ENCODE measurements at places on chromosomes 5 and 9.

- no peak for DNase-seq
Observed at GRCh38 chr5:32711681-32712480, 760 bp downstream of the NPR3 start.

- DNase-seq = no peak
Observed at GRCh38 chr9:69554945-69555344, 117.2 kb downstream of the APBA1 start.

DNA sequence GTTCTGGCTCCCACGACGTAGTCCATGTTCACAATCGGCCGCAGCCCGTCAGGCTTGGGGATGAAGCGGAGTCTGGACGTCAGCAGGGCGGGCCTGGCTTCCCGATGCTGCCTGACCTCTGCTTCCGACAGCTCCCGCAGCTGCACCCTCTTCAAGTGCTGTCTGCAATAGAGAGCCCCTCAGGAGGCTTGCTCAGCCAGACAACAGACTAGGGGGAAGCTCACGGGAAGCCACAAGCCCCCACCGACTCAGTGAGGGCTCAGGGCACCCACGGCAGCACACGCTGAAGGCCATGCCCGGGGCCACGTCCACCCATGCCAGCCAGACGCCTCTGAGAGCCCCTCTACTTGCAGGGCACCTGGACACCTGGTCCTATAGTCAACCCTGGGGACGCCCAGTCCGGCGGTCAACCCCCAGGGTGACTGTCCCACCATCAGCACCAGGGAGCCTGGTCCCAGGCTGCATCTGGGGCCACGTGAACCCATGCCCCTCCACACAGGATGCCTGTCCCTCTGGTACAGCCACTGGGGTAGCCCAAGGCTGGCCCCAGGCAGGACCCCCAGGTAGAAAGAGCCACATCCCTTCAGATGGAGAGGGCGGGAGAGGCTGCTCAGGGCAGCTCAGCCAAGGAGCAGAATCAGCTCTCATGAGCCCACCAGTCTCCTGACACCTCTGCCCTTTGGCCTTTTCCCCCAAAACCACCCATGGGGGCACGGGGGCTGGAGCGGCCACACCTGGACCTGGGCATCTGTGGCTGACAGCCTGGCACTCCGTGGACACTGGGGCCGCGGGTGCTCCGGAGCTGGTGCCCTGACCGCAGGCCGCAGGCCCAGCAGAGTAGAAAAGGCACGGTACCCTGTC is 14.5 kb downstream of the TERT start:
- no peak for DNase-seq

DNA sequence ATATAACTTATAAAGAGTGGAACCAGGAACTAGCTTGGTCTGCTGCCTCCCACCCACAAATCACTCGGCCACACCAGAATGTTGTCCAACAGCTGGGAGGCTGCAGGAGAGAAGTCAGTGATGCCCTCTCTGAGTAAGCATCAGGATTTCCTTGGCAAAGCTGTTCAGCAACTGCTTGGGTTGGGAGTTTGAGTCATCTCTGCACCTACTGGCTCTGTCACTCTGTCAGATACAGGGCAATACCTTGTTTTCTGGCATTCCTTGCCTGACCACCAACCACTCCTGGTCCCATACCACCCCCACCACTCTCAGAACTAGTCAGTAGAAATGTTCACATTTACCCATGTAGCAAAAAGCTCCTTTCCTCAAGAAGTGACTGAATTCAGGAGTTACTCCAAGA is 36.8 kb upstream of the GCNT4 start:
- DNase-seq = no peak

GRCh38 chr9:34059281-34059680 is 10.6 kb upstream of the UBAP2 start:
- DNase-seq = no peak

DNA sequence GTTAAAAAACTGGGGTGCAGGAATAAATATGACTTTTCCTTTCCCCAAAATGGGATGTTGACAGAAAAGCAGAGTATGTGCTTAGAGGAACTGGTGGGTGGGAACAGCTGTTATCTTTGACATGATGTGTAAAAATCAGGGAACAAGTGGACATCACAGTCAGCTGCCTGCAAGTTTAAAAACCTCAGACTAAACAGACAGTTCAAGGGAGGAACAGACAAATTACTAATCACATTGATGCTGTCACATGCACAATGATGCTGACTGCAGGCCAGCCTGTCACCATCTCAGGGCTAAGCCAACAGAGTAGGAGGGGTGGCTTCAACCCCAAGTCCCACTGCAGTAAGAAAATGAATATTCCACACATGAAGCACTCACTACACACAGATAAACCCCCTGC is 38.2 kb upstream of the UBAP2 start:
- DNase-seq = no peak

GRCh38 chr5:97167435-97167834 is 15.6 kb downstream of the RIOK2 start:
- no peak for DNase-seq

DNA sequence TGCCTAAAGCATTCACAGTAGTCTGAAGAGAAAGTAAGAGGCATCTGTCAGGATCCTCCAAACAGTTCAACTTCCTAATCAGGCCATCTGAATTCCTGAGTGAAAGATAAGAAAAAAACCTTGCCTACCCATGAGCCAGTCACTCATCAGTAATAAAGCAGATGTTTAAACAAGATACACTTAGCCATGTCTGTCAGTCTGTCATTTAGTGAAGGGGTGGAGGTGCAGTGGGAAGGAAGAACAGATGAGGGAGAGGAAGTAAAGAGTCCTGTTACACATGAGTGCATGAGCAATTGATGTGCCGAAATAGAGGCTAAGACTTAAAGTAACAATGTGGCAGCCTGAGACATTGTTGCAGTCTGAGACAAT is 29.9 kb upstream of the DMRTA1 start:
- DNase-seq = no peak

- no peak for DNase-seq
Observed at GRCh38 chr9:125634040-125634717, 72.8 kb downstream of the MAPKAP1 start.

GRCh38 chr9:13899924-13900323 is 414.0 kb downstream of the NFIB start:
- DNase-seq = no peak

DNA sequence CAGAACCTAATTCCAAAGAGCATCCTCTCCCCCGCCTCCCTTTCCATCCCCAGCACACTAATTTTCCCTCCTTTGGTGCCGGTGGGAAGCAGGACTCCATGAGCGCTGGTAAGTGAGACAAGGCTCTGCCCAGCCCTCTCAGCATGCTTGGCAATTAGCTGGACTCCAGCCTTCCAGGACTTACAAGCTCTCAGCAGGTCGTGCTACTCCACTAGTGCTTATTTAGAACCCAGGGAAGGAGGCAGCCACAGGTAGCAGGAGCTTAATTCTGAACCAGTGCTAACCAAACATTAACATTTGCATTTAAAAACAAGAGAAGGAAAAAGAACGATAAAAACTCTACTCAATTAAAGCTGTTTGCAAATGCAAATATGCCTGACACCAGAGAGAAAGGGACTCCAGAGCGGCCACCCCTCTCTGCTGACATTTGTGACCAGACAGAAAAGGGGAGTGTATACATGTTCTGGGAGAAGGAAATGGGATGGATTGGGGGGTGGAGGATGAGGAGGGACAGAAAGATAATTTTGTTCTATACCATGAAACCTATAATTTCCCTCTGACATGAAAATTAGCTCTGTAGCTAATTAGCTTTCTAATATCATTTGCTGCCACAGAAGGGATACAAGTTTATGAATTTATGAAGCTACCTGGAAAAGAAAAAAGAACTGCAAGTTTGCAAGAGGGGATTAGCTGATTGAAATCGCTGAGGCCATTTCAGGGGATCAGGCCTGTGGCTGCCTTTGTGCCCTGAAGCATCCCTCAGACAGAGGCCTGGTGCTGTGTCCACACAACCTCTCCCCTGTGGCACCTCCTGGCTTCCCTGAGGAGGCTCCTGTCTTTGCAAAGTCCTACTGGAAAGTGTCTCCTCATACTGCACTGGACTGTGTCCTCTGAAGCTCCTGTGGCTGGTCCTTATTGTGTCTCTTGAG is 266.3 kb downstream of the SEC61B start:
- no peak for DNase-seq

DNA sequence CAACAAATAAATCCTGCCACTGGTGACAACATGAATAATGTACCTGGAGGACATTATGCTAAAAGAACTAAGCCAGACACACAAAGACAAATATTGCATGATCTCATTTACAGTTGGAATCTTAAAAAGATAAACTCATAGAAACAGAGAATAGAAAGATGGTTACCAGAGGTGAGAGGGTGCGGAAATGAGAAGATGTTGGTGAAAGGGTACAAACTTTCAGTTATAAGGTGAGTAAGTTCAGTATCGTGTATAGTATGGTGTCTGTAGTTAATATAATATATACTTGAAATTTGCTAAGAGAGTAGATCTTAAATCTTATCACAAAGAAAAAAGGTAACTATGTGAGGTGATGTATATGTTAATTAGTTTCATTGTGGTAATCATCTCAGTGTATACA is 63.3 kb downstream of the PRRC1 start:
- no peak for DNase-seq

- no peak for DNase-seq
Observed at GRCh38 chr9:126681336-126681735, 67.6 kb downstream of the LMX1B start.

GRCh38 chr5:124641154-124641792 is 105.2 kb downstream of the ZNF608 start:
- no peak for DNase-seq

GRCh38 chr9:109159583-109159982 is 7.5 kb downstream of the FRRS1L start:
- DNase-seq = no peak

GRCh38 chr5:154092356-154093141 is 53.8 kb downstream of the MFAP3 start:
- no peak for DNase-seq

DNA sequence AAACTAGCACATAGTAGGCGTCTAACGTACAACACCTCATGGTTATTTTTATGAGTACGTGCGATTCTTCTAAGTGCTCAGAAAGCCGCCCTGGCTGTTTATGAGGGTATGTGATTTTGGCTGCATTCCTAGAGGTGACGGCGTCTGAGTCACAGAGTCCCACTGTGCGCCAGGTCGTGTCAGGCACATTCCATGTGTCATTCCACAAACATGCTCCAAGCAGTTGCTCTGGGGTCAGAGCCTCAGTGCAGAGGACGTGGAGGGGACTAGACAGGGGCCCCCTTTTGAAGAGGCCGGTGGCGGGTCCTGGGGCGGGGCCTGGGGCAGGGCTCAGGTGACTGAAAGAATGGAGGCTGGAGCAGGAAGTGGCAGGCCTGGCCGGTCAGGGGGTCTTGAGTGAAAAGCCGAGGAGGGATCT is 51.9 kb downstream of the NEK6 start:
- no peak for DNase-seq

DNA sequence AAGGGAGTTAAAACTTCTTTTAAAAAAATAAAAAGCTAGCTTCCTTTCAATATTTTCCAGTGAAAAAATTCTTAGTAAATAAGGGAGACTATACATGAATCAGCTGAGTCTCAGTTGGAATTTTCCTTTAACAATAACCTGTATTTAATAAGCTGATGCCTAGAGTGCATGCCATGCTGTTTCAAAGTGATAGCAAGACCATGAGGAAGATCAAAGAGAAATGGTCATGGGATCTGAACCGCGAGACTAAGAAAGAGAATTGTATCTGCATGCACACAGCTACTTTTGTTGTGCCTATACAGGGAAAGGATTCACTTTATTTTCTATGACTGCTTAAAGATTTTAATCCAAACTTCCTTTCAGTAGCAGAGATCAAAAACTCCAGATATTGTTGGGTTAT is 2217.0 kb downstream of the MAT2B start:
- no peak for DNase-seq

GRCh38 chr5:184471-184870 is 6.8 kb upstream of the LRRC14B start:
- DNase-seq = no peak

DNA sequence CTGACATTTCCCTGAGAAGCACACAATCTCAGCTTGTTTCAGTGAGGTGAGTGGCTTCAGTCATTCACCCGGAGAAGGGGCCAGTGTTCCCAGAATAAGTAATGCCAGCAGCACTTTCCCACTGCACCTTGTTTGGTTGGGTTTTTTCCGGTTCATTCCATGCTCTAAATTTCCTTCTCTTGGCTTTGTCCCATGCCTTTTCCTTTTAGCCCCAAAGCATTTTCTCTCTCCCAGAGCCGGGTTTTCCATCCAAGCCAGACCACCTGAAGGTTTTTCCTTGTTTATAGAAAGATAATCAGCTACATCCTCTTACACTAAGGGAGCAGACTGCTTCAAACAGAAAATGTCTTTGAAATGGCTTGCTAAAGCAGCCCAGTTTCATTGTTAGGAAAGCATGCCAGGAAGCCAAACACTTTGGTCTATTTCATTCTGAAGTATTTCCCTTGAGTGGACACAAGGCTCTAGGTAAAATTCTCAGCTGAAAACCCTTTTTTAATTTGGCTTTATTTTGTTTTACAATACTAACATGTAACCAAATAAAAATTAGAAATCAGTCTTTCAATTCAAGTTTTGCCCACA is 501.6 kb downstream of the DTWD2 start:
- DNase-seq = no peak

DNA sequence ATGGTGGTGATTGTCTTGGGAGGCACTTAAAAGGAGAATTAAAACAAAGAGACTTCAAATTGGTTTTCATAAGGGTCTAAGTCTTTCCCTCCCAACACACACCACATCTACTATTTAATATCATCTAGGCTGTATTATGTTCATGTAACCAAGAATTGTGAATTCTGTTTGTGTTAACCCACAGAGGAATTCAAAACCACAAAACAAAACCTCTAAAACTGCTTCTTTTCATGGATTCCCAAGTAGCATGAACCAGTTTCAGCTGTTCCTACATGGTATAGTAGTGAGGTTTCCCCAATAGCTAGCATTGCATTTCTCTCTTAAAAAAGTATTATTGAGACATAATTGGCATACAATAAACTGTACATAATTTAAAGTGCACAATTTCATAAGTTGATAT is 283.8 kb downstream of the CD180 start:
- no peak for DNase-seq

- DNase-seq = no peak
Observed at GRCh38 chr5:38883842-38884241, 38.0 kb downstream of the OSMR start.

- no peak for DNase-seq
Observed at GRCh38 chr5:130652176-130652575, 512.9 kb downstream of the HINT1 start.

GRCh38 chr9:91770229-91770628 is 179.8 kb downstream of the ROR2 start:
- DNase-seq = no peak

DNA sequence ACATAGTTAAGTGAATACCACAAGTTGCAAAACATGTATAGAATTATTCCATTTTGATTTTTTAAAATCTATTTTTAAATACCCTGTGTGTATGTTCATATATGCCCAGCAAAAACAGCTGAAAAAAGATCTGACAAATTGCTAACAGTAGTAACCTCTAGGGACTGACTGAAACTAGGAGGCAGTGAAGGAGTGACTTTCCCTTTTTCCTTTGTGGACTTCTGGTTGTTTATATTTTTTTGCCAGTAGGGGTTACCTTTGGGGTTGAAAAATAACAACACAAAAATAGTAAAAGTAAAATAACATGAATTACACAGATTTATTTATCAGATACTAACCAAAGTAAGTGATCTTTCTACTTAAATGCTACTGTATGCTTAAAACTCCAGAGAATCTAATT is 2.9 kb downstream of the MEGF9 start:
- no peak for DNase-seq

GRCh38 chr5:26945901-26946300 is 92.5 kb downstream of the CDH9 start:
- DNase-seq = no peak
